Activated T-cell treated with anti-CD3 and anti-CD28 coated beads, Interleukin-2, amount 50 U/mL, for 72 hours (primary cell): ENCODE measurements at places on chromosomes 4 and X.

DNA sequence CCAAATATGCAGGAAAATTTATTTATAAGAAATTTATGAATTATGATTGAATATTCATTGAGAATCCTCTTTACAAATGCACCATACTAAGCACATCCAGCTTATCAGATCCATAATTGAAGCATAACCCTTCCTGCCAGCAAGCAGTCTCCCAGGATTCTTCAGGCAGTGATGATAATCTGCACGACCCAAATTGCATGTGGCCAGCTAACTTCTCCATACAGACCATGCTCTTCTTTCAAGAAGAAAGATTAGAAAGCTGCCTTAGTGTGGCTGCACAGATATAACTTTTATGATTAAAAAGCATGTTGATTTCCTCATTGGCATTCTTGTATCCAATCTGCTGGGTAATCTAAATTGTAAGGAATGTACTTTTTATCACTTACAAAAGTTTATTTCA is 3.3 kb upstream of the CBR4 start:
- no peak for DNase-seq

DNA sequence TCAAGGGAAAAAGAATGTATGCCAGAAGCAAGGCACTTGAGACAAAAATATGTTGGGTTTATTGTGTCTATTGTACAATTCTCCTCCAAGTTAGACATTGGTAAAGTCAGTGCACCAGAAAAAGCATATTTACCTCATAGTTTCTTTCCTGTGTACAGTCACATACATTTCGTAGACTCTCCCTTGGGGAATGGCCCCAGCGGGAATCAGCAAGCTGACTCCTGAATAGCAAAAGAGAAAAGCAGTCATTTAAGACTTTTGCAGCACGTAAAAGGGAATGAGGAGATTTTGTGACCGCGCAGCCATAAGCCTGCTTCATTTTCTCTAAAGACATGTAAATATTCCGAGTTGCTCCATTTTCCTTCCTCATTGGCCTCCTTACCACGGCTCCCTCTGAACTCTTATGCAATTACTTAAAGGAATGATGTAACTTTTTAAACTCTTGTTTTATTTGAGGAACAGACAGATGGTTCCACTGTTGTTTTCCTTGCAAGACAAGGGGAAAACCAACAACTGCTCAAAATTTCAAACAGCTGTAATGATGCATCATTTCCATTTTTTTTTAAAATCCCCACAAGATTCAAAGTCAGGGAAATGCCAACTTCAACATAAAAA is 332.7 kb downstream of the UNC5C start:
- no peak for DNase-seq

- DNase-seq = no peak
Measured at GRCh38 chr4:175297965-175298565, 379.9 kb downstream of the ADAM29 start.

DNA sequence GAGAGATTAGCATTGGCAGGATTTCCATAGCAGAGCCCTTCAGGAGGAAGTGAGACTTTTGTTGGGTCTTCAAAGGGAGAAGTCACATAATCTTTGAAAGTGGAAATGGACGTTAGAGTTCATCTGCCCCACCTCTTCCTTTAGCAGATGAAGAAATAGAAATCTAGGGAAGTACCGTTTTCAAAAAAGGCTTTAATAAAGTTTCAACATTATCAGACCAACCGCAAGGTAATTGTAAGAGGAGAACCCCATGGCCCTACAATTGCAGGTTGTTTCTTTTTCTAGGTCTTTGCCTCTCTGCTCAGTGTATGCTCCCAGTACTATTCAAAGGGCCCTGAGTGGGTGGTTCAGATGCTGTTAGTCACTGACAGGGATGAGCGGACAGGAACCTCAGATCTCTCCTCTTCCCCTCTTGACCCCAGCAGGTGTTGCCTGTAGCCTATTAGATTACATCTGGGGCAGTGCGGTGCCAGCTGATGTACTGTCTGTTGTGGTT is 48.6 kb upstream of the AP1S2 start:
- peak; percentile 6 for DNase-seq

- DNase-seq = no peak
Measured at GRCh38 chr4:98639523-98639922, 18.9 kb downstream of the TSPAN5 start.

DNA sequence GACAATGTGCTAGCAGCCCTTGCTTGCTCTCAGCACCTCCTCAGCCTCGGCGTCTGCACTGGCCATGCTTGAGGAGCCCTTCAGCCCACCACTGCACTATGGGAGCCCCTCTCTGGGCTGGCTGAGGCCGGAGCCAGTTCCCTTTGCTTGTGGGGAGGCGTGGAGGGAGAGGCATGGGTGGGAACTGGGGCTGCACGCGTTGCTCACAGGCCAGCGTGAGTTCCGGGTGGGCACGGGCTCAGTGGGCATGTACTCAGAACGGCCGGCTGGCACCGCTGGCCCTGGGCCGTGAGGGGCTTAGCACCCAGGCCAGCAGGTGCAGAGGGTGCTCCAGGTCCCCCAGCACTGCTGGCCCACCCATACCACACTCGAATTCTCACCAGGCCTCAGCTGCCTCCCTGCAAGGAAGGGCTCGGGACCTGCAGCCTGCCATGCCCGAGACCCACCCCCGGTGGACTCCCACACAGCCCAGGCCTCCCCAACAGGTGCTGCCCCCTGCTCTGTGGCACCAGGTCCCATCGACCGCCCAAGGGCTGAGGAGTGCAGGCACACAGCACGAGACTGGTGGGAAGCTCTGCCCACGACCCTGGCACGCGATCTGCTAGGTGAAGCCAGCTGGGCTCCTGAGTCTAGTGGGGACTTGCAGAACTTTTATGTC is 100.3 kb downstream of the SLC39A8 start:
- DNase-seq = no peak

DNA sequence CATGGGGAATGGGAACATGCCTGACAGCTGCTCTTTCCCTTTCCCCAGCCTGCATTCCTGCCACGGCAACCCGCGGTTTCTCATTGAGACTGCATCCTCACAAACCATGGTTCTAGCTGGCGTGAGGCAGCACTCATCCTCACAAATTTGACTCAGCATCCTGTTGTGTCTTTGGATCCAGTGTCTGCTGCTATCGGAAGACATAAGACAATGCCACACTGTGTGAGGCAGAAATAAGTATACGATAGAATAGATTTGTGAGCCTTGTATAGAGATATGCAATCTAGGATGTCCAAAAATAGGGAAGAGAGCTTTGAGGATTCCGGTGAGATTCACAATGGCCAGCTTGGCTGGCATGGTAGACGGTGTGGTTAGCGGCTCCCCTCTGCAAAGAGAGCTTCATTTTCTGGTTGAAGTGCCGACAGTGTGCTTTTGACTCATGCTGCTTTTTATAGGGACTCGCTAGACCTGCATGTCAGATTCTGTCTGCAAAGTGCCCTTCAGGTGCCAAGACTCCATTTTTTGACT is 161.3 kb upstream of the PSAPL1 start:
- no peak for DNase-seq

- DNase-seq = no peak
Measured at GRCh38 chr4:136088211-136088867, 1444.0 kb downstream of the PCDH18 start.

GRCh38 chrX:8913655-8914409 is 112.6 kb upstream of the FAM9A start:
- DNase-seq = no peak

DNA sequence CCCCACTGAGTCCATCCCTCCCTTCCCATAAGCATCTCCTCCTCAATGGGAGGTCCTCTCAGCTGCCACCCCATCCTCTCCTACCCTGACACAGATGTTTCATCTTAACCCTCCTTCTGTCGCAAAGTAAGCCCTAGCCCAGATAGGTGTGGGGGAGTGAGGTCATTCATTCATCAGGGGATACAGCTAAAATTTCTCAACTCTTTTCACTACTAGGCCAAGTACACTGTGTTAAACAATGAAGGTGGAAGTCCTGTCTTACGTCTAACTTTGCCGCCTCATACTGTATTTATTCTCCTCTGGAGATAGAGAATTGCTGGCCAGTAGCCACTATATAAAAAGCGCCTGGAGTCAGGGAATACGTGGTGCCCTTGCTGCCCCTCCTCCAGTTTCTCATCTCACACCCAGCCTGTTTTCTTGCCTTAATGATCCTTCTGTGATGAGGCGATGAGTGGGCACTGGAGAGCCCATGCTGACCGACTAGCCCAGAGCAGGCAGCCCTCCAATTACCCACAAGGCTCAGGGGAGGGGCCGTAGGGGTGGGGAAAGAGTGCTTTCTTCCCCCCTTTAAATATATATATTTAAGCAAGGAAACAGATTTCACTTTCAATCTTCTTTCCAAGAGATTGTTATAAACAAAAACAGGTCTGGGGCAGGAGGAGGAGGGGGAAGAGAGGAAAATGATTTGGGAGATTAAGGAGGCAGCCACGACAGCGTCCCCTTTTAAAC is 149.5 kb downstream of the PJA1 start:
- no peak for DNase-seq

GRCh38 chrX:103941201-103941975 is 21.0 kb upstream of the TMSB15B start:
- no peak for DNase-seq
